ENCODE measurements at places on chromosomes 4 and X.

DNA sequence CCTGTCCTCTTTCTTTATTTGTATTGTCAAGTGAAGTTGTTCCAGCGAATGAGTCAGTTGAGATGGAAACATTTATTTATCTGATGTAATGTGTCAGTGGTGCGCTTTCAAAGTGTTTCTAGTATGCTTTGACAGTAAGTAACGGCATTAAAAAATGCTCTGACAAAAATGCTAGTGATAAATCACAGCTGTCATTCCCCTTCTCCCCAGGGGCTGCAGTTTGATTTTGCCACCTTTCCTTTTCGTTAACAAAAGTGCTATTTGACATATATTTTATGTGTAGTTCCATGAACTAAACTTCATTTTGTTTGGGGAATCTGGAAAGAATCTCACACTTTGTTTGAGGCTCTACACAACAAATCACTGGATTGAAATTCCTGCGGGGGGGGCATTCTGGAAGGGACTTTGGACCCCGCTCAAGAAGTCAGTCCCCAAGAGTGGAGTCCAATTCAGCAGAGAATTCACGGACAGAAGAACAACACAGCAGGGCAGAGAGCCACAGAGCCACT lies 7.6 kb upstream of the TBC1D19 start:
- DNase-seq: no peak

GRCh38 chr4:534576-535151 lies 35.7 kb downstream of the PIGG start:
- no peak for DNase-seq

GRCh38 chrX:29145316-29145715 lies 558.1 kb downstream of the IL1RAPL1 start:
- no peak for DNase-seq

DNA sequence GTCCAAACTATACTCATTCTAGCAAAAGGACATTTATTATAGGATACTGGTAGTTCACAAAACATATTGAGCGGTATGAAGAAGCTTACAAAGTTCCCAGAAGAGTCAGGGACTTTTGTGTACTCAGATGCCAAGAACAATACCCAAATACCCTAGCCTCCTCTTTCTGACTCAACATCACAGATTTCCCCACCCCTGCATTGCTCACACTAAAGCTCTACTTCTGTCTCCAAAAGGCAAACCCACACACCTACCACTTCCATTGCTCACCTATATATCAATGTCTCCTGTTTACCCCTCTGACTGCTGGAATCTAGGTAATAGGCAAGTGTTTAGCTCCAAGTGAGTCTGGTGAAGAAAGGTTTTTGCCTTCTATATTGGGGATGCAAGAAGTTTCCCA lies 100.7 kb upstream of the HCCS start:
- no peak for DNase-seq

Data from stimulated activated CD4-positive, alpha-beta T cell treated with anti-CD3 and anti-CD28 coated beads, Interleukin-15, amount 100 ng/mL, for 1 hour (primary cell).